ENCODE measurements at places on chromosomes 2 and 18.

GRCh38 chr2:149924028-149924427, 336.5 kb upstream of the MMADHC start:
- DNase-seq = no peak

- peak; percentile 89 for DNase-seq
Observed at GRCh38 chr18:3447895-3448837, 1.8 kb upstream of the TGIF1 start.

DNA sequence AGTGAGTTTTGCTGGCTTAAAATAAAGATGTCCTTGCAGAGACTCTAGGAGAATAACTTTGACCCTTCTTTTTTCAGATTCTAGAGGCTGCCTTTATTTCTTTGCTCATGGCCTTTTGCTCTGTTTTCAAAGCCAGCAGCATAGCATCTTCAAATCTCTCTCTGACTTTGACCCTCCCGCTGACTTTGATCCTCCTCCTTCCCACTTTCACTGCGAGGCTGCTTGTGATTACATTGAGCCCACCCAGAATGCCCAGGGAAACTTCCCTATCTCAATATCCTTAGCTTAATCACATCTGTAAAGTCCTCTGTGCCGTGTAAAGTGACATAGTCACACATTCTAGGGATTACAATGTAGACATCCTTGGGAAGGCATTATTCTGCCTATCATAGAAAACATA, 23.9 kb downstream of the TACR1 start:
- DNase-seq = no peak

- no peak for DNase-seq
Observed at GRCh38 chr2:146814971-146815370, 1029.9 kb upstream of the ACVR2A start.

DNA sequence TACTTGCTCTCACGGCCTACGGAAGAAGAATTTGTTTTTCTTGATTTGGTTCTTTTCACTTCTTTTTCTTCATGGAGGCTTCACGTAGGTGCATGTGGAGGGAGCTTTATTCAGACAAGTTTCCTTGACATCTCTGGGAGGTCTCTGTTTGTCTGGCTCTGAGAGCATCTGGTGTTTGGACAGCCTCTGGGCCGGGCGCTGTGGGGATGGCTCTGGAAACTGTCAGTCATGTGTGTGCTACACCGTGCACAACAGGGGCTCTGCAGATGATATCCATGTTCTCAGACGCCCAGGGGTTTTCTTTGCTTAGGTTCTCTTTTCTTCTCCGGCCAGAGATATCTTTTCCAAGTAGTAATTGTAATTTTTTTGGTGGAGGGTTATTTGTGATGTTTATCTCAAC, 130.7 kb downstream of the SH3RF3 start:
- peak; percentile 11 for DNase-seq

GRCh38 chr2:240981280-240981679, 17.1 kb upstream of the SNED1 start:
- DNase-seq = peak; percentile 24

- no peak for DNase-seq
Observed at GRCh38 chr2:238501311-238501710, 74.6 kb downstream of the ASB1 start.

- DNase-seq = no peak
Observed at GRCh38 chr2:119119999-119120756, 38.4 kb downstream of the C1QL2 start.

DNA sequence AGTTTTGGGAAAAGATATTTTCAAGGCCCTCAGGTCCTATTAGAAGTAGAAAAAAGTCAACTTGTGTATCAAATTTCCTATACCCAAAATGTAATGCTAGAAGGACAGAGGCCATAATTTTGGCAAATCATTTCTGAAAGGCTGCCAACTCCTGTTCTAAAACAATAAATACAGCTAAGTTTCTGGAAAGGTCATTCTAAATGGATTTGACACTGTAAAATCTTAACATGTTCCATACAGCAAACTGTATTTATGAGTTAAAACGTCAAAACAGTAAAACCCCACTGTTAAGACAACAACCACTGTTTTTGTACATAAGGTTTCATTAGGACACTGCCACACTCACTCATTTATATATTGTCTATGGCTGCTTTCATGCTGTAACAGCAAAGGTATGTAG, 9.7 kb downstream of the FAM98A start:
- DNase-seq = no peak

DNA sequence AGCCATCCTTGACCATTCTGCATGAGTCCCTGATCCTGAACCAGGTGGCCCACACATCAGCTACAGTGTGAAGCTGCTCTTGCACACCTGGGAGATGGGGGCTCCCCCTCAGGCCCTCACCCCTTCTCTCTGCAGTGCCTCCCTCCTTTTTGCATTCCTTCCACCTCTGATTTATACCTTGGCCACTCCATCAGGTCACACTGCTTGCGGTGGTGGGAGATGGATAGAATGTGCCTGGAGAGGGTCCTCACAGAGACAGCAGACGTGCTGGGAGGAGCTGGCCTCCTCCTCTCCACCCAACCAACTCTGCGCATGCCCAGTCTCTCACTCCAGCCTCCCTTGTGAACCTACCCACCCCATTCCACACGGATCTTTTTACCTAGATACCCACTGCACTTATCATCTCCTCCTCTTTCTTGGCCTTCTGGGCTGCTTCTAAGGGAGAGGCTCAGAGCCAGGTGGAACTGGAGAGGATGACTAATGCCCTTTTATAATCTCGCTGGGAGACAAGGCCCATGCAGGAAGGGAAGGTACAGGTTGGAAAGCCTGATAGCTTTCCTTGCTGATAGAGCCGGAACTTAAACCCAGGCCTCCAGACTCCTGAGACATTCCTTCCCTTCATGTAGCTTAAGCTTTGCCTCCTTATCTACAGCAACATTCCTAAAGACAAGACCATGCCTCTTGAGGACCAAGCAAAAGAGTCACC, 205.1 kb downstream of the ZBTB7C start:
- DNase-seq = no peak

GRCh38 chr2:726169-726568, 49.0 kb upstream of the TMEM18 start:
- no peak for DNase-seq

GRCh38 chr2:42878581-42878980, 86.2 kb upstream of the HAAO start:
- DNase-seq = no peak

DNA sequence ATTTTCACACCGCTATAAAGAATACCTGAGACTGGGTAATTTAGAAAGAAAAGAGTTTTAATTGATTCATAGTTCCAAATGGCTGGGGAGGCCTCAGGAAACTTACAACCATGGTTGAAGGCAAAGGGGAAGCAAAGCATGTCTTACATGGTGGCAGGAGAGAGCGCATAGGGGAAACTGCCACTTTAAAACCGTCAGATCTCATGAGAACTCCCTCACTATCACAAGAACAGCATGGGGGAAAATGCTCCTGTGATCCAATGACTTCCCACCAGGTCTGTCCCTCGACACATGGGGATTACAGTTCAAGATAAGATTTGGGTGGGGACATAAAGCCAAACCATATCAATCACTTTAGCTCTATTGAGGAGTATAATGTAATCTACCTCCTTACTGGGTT, 53.5 kb downstream of the ABCB11 start:
- no peak for DNase-seq

DNA sequence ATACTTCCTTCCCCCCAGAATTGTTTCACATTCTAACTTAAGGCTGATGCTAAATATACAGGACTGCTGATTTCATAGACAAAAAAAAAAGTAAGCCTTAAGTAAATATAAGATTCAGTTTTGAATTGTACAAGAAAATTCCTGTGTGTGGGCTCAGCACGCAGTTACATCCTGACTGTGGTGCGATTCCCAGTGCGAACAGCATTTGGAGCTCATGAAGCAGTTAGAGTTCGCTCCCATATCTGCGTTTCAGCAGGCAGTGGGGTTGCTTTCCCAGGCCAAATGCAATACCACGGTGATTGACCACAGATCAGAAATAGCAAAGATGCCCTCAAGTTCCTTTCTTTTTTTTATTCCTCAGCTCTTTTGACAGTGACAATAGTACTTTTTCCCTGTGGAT, 75.6 kb downstream of the SATB2 start:
- peak; percentile 79 for DNase-seq
